T-cell (primary cell): ENCODE measurements at places on chromosomes 2 and 18. TPM values are rescaled to one million over a fixed set of nuclear protein-coding genes. Genes with fewer than 3 reads are reported as not detected.

Gene ALPP
- total RNA-seq = not detected

Gene DCDC2C
- not detected for total RNA-seq

- no peak for DNase-seq
These were observed 80.2 kb upstream of the PHLPP1 start for GRCh38 chr18:62634979-62635630.

Gene SERPINB4
- not detected for total RNA-seq

DNA sequence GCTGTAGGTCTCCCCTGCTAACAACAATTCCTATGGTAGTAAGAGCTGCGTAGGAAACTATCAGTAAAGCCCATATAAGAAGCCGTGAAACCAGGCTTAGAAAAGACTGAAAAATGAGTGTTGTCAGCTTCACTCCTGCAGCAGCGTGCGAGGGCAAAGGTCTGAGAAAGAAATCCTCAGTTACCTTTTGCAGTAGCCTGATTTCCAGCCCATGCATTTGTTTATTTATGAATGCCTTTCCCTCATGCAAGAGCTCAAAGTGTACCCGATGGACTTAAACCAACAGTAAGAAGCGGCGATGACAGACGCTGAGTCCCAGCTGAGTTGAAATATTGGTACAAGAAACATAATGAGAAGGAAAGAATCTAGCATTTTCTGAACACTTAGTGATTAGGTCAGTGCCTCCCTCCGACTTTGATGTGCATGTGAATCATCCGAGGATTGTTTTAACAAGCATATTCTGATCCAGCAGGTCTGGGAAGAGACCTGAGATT lies 15.0 kb upstream of the POLI start:
- DNase-seq = no peak

- no peak for DNase-seq
These were observed 72.3 kb downstream of the BARD1 start for GRCh38 chr2:214737188-214737587.

- no peak for DNase-seq
These were observed 135.8 kb downstream of the METTL8 start for GRCh38 chr2:171297956-171298355.

- no peak for DNase-seq
These were observed 68.0 kb downstream of the FECH start for GRCh38 chr18:57518533-57518932.

DNA sequence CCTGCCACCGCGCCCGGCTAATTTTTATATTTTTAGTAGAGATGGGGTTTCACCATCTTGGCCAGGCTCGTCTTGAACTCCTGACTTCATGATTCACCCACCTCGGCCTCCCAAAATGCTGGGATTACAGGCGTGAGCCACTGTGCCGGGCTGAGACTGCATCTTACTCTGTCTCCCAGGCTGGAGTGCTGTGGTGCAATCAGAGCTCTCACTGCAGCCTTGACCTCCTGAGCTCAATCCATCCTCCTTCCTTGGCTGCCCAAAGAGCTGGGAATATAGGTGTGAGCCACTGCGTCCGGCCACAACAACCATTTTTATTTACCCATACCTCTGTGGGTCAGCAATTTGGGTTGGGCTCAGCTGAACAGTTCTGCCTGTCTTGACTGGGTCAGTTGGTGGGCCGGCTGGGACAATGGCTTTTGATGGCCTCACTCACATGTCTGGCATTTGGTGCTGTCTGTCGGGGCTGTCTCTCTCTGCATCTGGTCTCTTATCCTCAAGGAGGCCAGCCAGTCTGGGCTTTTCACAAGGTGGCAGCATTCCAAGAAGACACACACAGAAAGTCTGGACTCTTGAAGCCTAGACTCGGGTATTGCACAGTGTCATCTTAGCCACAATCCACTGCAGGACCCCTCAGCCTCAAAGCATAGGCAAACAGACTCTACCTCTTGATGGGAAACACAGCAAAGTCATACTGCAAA lies 116.8 kb upstream of the GATA6 start:
- DNase-seq = no peak

Gene ZNF396
- total RNA-seq = 2.4 TPM

Gene HOXD11
- total RNA-seq = not detected

GRCh38 chr2:152683400-152683799 lies 33.9 kb downstream of the PRPF40A start:
- no peak for DNase-seq

Gene ARHGEF33
- total RNA-seq = not detected

- no peak for DNase-seq
These were observed 57.5 kb downstream of the MYL12B start for GRCh38 chr18:3319399-3319798.

DNA sequence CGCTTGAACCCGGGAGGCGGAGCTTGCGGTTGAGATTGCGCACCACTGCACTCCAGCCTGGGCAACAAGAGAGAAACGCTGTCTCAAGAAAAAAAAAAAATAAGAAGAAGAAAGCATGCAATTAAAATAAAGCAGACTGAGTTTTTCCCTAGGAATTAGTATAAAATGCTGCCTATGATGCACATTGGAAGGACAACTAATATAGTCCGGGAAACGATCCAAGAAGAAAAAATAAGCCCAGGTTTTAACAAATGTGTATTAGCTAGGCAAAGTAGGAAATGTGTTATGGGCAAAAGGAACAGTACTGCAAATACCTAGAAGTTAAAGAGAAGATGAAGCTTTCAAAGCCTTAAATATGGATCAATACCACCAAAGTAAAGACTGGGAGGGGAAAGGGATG lies 64.0 kb downstream of the SPIRE1 start:
- DNase-seq = no peak

Gene CFC1
- not detected for total RNA-seq

Gene TCF23
- total RNA-seq = not detected

Gene GPATCH11
- total RNA-seq = 9.3 TPM

Gene EPHA4
- total RNA-seq = 47.2 TPM

Gene SKA1
- 0.39 TPM for total RNA-seq

- DNase-seq = no peak
These were observed 131.4 kb downstream of the CDH20 start for GRCh38 chr18:61464551-61465142.

- DNase-seq = no peak
These were observed 165.0 kb upstream of the ZNF521 start for GRCh38 chr18:25516747-25517498.

DNA sequence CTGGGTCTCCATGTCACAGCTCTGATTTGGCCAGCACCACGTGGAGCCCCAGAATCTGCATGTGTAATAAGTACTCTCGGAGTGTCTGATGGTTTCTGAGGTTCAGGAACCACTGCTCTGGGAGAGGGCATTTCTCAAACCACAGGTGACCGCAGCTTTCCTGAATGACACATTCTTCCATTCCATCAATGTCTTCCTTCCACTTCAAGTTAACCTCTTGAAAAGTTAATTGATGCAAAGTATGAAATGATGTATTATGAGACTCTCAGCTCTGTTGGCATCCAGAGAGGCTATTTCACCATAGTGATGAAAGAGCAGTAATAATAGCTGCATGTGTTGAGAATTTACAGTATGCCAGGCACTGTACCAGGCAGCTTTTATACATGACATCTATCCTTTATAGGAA lies 61.3 kb upstream of the CRIM1 start:
- DNase-seq = no peak

Gene RAD51AP2
- total RNA-seq = not detected

GRCh38 chr18:56199580-56200330 lies 438.6 kb downstream of the TXNL1 start:
- no peak for DNase-seq

DNA sequence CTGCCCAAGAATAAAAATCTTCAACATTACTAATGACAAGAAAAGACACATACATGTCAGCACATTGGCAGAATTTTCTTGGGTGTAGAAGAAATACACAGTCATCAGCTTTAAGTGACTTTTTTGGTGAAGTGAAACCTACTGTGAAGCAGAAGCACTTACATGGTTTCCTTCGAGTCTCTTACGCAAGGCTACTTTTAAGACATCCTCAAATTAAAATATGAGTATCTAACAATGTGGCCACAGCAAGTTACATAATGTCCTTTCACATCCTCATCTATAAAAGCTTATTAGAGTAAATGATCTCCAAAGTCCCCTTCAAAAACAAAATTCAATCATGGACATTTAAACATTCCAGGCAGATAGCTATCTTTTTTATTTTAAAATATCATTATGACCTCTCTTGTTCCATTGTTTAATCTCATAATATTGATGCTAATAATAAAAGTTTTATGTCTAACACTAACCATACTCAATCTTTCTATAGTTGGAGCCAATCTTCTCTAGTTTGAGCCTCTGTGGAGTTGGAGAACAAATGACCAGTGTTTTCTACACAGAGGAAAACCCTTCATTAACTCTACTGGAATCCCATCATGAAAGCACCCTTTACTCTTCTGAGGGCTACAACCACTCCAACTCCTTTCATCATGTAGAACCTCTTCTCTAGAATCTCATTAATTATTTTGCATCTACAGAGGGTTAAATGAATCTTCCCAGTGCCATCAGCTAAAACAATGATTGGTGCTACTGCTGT lies 182.2 kb upstream of the ZFP36L2 start:
- no peak for DNase-seq

Gene DAW1
- total RNA-seq = not detected

DNA sequence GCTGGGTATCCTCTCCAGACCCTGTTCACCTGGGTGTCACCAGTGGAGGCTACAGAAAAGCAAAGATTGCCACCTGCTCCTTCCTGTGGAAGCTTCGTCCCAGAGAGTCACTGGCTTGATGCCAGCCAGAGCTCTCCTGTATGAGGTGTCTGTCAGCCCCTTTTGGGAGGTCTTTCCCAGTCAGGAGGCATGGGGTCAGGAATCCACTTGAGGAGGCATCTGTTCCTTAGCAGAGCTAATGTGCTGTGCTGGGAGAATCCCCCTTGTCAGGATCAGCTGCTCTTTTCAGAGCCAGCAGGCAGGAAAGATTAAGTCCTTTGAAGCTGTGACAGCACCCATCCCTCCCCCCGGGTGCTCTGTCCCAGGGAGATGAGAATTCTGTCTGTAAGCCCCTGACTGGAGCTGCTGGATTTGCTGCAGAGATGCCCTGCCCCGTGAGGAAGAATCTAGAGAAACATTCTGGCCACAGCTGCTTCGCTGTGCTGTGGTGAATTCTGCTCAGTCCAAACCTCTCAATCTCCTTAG lies 121.8 kb downstream of the GPR39 start:
- DNase-seq = no peak

GRCh38 chr2:218000136-218000535 lies 2.7 kb downstream of the TNS1 start:
- DNase-seq = no peak

Gene MAPK4
- total RNA-seq = not detected

GRCh38 chr2:191465766-191466420 lies 212.0 kb upstream of the NABP1 start:
- no peak for DNase-seq

DNA sequence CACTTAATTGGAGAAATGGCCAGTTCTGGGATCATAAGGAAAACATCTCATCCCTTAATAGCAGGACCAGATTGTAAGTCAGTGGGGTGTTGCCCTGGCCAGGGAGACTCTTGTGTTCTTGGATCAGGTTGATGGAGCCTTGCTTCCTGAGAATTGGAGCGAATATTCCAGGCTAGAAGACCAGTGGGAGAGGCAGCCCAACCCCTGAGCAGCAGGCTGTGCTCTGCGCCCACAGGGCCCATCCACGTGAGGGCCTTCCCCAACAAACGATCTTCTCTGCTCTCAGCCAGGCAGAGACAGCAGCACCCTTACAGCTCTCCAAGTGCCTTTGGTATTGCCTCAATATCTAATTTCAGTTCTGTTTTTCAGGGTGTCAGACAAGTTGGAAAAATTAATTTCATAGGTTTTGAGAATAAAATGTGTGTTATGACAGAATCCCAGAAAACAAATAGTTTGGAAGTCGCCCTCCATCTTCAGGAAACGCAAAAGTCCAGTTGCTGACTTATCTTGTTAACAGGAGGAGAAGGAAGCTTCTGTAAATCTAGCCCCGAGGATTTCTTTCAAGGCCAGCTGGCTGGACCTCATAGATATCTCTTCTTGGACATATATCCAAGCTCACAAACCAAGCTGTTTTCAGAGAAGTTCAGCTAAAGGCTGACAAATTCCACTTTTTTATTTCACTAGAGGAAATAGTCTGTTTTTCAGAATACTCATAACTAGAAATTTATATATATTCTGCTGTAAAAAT lies 105.5 kb downstream of the COPS8 start:
- DNase-seq = no peak

Gene BCL11A
- 4.6 TPM for total RNA-seq

- no peak for DNase-seq
These were observed 79.0 kb downstream of the TLK1 start for GRCh38 chr2:171081649-171082111.

Gene LHCGR
- total RNA-seq = not detected

DNA sequence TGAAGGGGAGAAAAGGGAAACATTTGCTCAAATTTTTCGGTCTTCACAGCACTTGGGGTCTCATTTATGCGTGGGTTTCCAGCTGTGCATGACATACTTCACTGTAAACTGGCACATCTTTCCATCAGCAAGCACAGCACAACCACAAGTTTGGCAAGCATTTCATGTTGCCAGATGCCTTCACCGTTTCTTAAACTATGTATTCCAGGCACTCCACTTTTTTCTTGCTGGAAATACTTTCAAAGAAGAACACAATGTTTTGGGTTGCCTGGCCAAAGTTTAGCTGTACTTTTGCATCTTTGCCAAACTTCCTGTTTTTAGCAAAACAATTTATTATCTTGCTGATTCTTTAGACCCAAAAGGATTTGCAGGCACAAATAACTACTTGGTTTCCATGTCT lies 194.6 kb upstream of the MEIS1 start:
- DNase-seq = no peak

- peak; percentile 12 for DNase-seq
These were observed 57.6 kb downstream of the SLC4A3 start for GRCh38 chr2:219684721-219685689.

Gene CCDC102B
- 6.1 TPM for total RNA-seq

Gene GAREM2
- total RNA-seq = 3.9 TPM

DNA sequence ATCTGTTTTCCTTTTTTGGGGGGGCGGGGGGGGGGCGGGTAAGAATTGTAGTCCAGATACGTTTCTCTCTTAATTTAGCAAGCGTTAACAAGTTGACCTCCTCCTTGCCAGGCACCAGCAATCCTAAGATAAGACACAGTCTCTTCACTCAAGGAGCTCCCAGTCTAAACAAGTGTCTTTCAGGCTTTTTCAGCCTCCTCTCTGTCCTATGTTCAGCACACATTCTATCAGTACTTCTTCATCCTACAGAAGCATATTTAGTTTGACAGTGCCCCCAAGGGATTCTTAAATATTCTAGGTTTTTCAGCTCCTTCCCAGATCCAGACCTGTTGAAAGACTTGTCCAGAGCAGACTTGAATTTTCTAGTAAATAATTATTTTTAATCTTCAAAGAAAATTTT lies 2.7 kb downstream of the PPP1CB start:
- no peak for DNase-seq

DNA sequence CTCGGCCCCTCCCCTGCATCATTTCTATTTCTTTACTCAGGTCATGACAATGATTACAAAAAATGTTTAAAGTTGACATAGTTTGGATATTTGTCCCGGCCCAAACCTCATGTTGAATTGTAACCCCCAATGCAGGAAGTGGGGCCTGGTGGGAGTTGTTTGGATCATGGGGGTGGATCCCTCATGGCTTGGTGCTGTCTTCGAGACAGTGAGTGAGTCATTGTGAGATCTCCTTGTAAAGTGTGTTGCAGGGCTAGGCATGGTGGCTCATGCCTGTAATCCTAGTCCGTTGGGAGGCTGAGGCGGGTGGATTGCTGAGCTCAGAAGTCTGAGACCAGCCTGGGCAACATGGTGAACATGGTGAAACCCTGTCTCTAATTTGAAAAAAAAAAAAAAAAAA lies 9.2 kb upstream of the MAP4K4 start:
- DNase-seq = no peak

GRCh38 chr2:28475088-28475595 lies 20.7 kb upstream of the PLB1 start:
- DNase-seq = no peak

- no peak for DNase-seq
These were observed 43.0 kb upstream of the FZD5 start for GRCh38 chr2:207812726-207813080.

Gene DYNAP
- total RNA-seq = not detected

Gene CYP26B1
- total RNA-seq = 0.06 TPM

Gene GAD1
- not detected for total RNA-seq
